Stimulated activated CD8-positive, alpha-beta memory T cell treated with anti-CD3 and anti-CD28 coated beads, Interleukin-15, amount 100 ng/mL, for 4 hours (primary cell): ENCODE measurements at places on chromosomes 2 and 18.

DNA sequence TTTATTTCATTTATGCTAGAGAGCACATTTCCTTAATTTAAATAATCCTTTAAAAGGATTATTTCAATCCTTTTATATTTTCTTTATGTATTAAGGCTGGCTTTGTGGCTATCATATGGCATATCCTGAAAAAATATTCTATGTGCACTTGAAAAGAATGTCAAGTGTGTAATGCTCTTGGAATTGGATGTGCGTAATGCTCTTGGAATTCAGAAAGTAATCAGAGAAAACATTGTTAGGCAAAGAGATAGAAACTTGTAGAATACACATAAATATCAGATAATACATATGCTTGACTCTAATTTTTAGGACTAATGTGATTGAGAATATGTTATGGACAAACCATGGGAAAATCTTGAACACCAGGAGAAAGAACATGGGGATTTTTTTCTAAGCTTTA, 197.5 kb upstream of the COL3A1 start:
- no peak for DNase-seq

DNA sequence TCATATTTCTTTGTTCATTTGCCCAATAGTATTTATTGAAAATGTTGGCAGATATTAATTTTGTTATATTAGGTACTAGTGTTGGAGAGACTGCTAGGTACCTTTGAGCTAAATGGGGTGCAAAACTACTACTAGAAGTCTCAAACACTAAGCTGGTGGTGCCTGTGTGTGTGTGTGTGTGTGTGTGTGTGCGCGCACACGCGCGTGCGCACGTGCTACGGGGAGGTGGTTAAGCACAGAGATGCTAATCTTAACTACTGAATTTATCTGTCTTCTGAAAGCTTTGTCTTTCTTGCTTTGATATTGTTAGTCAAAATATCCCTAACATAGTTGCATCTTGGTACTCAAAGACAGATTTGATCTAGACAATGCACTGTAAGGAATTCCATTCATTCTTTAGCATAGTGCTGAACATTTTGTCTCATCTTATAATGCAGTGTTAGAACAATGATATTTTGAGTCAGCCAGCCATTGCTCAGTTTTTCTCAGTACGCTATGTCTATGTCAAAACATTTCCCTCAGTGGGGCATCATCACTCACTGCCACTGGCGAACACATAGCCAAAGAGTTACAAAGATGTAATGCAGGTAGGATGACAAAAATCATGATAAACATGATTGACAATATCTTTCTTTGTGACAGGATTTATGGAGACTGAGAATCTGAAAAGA, 396.0 kb upstream of the RGPD4 start:
- no peak for DNase-seq

- DNase-seq = no peak
Observed at GRCh38 chr2:228845162-228845925, 425.7 kb downstream of the PID1 start.

GRCh38 chr18:78995740-78996395, 16.2 kb downstream of the SALL3 start:
- DNase-seq = no peak

DNA sequence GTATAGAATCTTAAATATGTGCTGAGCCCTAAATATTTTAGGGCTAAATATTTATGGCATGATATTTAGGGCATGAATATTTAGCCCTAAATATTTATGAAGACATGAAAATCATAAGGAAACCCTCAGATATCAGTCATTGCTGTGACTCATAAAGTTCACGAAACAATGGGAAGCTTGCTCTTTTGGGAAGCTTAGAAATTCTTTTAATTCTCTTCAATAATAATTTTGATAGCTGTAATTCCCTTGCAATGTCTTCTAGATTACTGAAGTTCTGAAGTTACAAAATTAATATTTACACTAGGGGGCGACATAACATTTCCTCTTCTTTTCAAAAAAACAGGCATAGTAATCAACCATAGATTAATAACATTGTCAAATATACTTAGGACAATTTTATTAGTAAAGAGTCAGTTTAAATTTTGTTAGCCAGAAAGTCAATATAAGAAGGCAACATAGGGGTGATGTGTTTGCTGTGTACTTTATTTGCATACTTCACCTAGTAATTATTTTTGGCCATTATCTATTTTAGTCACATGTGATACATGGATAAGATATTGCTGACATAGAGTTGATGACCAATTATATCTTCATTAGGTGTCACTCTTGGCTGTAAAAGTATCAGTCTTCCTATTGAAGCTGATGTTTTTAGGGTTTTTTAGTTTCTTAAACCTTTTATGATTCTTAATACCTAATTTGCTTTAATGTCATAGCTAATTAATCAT, 13.2 kb downstream of the ZNF804A start:
- DNase-seq = no peak

GRCh38 chr2:131023758-131024157, 69.5 kb downstream of the FAM168B start:
- no peak for DNase-seq

GRCh38 chr2:33220533-33220932, 255.9 kb upstream of the RASGRP3 start:
- no peak for DNase-seq

DNA sequence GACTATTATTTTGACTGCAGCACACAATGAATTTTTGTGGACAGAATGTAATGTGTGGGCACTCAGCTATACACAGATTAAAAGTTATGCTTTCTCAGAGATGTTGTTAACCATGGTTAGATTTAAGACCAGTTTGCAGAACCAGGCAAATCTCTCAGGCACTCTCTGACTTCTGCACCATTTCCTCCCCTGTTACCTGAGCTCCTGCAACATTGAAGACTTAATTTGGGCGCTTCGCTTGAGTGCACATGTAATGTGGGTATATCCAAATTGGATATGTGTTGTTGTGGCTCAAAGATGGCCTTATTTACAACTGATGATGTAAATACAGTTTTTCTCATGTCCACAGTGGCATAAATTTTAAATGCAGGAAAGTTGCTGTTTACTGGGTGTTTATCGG, 469.4 kb downstream of the PTPRM start:
- no peak for DNase-seq

DNA sequence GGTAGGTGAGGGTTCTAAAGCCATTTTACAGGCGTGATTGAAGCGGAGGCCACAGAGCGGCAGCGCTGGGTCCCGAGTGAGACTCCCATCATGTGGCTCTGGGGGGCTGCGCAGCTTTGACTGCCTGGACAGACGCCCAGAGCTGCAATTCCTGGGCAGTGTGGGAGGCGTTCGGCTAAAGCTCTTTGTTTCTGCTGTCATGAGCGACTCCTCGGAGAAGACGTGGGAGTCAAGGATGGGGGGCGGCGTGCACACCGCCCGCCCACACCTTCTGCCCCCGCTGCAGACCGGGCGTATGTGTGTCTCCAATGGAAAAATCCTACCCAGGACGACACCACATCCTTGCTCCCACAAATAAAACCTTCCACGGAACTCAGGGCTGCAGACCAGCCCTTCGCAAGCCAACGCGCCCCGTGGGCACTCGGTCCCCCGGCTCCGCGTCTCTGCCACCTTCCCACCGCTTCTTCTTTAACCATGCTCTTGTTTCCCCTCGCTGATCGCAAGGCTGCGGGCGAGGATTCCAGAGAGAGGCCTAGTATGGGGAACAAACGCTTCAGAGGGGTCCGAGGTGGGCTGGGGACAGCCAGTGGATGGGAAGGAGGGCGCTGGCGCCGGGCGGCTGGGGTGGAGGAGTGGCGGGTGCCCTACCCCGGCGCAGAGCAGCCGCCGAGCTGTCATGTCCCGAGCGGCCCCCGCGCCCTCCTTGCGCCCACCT, 680 bp upstream of the LBH start:
- no peak for DNase-seq

DNA sequence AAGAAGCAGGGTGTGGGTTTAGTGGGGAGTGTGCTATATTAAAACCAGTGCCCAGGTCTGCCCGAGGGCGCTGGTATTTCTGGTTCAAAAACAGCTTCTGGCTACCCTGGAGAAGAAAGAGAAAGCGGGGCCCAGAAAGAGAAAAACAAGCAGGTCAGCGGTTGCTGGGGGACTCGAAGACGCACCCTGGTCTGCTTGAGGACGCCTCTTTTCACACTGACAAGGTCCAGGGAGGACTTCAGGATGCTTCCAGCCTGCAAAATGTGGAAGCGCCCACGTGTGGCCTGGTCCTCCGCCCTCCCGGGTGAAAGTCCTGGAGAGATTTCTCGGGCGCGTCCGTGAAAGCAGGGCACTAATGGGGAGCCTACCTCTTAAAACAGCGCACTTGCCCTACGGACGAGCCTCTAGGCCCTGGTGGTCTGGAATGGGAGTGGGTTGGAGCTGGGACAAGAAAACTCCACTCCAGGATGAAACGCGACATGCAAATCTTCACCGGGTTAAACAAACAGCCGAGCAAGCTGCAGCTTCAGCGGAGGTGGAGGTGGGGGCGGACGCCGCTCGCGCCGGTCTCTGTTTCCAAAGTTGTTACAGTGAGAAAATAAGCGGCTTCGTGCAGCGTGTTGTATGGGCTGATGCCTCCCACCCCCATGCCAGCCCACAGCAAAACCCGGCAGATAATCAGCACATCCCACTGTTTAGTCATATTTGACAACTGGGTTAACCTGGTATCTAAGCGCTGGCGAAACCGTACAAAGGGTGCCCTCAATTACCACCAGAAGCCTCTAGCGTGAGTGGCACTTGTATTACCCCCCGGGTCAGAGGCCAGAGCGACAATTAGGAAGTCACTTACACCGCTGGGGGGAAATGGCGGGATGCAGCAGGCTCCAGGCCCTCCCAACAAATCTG, 1.1 kb upstream of the SP9 start:
- DNase-seq = no peak

DNA sequence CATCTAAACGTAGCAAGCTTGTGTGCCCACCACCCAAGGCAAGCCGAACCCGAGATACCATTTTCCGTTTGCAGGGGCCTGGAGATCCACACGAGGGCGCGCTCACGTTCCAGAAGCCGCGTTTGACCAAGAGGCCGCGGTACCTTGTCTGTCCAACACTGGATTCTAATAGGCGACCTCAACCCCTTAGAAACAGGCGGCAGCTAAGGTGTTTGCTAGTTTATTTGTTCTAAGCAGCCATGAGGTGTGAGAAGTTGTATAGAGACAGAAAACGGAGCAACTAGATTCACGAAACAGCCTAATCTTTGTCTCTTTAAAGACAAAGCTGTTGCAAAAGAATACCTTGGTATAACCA, 4.2 kb downstream of the HOXD11 start:
- DNase-seq = no peak

DNA sequence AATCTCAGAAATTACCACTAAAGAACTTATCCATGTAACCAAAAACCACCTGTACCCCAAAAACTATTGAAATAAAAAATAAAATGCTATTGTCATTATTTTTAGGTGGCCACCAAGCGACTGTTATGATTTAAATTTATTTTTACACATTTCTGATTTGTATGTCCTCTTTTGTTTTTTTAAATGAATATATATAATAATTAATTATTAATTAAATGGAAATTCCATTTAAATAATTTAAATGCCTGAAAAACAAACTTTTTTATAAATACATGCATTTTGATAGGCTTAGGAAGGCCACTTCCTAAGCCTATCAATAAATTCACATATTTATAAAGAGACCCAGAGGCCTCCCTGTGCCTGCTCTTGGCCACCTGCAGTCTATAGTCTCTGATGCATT, 52.2 kb downstream of the CYB5A start:
- no peak for DNase-seq

GRCh38 chr2:95072424-95072823, 46.9 kb downstream of the MAL start:
- no peak for DNase-seq

DNA sequence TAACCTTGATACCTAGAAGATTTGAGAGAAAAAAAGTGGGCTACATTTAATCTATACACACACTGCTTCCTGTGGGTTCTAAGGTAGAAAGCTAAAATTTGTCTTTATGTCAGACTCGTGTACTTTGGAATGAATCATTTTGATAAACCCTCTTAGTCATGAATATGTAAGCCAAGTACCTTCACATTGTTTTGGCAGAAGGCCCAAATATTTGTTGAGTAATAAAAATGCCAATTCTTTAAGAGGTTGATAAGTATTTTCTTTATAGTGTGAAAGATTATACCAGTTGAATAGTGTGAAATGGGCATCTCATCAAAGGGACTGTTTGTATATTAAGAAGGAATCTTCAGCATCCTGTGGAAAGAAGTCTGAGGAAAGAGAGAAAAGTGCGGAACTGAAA, 1464.7 kb upstream of the ZEB2 start:
- DNase-seq = no peak

- DNase-seq = no peak
Observed at GRCh38 chr18:50000227-50000626, 186.9 kb upstream of the ACAA2 start.

GRCh38 chr2:156405586-156405985, 30.6 kb upstream of the GPD2 start:
- no peak for DNase-seq

DNA sequence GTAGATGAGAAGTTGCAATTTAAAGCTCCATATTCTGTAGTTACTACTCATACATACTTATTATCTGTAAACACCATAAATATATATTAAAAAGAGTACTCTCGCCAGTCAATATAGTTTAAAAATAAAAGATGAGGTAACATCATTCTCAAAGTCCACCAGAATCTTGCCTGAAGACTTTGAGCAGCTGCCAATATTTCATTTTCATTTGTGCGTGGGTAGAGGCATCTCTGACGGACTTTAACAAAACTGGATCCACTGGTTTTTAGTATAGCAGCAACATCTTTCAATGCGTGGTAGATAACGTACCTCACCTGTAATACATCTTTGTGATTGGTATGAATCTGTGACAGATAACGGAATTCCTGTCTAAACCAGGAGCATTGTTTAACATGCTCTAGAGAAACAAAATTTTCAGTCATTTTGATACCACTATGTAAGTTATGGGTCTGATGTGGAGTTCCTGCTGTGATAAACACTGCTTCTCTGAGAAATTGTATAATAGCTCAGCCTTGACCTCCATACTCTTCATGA, 45.0 kb downstream of the WDR75 start:
- DNase-seq = no peak

DNA sequence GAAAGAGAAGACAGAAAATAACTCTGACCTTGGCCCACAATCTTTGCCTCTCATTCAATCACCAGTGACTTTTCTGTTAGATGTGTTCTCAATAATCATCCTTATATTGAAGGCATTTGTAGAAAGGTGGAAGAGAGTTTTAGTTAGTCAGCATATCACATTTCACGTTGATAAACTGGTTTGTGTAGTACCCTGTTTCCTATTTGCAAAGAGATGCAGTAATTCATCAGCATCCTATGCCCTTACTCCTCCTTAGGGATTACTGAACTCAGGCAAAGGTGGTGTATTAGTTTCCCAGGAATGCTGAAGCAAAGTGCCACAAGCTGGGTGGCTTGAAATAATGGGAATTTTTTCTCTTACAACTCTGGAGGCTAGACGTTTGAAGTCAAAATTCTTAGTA, 145.0 kb downstream of the SPP2 start:
- DNase-seq = no peak
